Activated T-helper 1 cell treated with anti-CD3 and anti-CD28 coated beads, Interleukin-2, amount 50 U/mL, for 16 hours (primary cell): ENCODE measurements at places on chromosomes 2 and 18.

GRCh38 chr18:4106407-4107033, 348.6 kb downstream of the DLGAP1 start:
- peak; percentile 2 for DNase-seq

DNA sequence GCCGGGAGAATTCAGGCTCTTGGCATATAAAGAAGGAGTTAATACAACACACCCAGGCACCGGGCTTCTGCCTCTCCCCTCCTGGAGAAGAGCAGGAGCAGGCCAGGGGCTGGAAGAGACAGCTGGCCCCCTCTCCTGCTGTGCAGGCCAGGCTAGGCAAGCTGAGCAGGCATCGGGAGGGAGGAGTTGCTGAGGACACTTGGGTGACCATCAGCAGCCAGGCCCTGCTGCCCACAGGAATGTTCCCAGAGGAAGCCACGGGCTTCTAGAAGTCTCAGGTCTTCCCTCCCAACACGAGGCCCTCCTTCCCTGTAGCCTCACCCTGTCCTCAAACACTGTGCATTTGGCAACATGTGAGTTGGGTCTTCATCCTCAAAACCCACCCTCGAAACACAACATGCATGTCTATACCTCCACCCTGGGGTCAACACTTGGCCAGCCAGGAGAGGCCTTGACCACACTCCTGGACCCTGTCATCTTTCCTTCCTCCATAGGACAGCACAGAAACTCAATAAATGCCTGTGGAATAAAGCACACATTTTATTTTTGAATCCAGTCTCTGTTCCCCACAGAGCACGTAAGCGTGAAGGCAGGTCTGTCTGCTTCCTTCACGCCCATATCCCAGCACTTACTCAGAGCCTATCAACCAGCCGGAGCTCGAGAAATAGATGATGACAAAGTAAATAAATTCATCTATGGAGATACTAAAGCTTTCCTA, 433.8 kb upstream of the ID2 start:
- no peak for DNase-seq

- DNase-seq, result no peak
These were observed 96.1 kb downstream of the RBMS1 start for GRCh38 chr2:160397530-160397865.

DNA sequence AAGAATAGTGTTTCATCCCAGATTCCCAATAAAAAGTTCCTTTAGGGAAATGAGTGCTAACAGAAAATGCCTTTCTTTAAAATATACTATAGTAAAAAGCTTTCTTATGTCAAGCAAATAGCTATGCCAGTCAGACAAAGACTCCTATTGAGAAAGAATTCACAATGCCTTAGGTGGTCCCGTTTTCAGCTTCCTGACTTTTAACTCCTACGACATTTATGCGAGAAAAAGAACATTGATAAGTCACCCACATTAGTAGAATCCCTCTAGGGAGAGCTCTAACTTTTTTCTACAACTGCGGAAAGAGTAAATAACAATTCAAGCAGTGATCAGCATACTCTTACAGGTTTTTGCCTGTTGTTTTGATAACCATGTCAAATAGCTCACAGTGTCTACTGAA, 750.8 kb upstream of the ACVR2A start:
- no peak for DNase-seq

GRCh38 chr18:51724790-51725721, 527.6 kb upstream of the MEX3C start:
- no peak for DNase-seq

DNA sequence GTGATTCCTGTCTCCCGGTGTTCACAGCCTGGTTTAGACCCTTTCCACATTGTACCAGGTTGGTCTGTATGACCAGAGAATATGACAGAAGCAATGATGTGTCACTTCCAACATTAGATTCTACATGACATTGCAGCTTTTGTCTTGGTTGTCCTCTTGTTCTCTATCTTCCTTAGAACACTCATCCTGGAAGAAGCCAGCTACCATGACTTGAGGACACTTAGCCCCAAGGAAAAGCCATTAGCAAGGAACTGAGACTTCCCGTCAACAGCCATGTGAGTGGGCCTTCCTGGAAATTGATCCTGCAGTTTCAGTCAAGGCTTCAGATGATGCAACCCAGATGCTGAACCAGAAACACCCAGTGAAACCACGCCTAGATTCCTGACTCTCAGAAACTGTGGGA, 143.3 kb downstream of the MREG start:
- DNase-seq, result no peak

GRCh38 chr2:174820361-174820760, 56.1 kb upstream of the CHRNA1 start:
- no peak for DNase-seq

- no peak for DNase-seq
These were observed 64.2 kb upstream of the LMAN1 start for GRCh38 chr18:59423259-59423658.

- no peak for DNase-seq
These were observed 62.1 kb upstream of the SMIM21 start for GRCh38 chr18:75489493-75490190.

GRCh38 chr18:32093523-32093922, 1.8 kb downstream of the RNF138 start:
- DNase-seq, result no peak

DNA sequence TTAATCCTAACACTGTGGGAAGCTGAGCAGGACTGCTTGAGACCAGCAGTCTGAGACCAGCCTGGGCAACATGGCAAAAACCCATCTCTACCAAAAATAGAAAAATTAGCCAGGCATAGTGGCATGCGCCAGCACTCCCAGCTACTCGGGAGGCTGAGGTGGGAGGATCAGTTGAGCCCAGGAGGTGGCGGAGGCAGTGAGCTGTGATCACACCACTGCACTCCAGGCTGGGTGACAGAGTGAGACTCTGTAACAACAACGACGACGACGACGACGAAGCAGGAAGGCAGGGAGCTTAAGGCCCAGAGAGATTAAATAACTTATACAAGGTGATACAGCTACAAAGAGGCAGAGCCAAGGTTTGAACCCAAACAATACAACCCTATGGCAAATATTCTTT, 37.3 kb downstream of the CFAP36 start:
- DNase-seq, result no peak

DNA sequence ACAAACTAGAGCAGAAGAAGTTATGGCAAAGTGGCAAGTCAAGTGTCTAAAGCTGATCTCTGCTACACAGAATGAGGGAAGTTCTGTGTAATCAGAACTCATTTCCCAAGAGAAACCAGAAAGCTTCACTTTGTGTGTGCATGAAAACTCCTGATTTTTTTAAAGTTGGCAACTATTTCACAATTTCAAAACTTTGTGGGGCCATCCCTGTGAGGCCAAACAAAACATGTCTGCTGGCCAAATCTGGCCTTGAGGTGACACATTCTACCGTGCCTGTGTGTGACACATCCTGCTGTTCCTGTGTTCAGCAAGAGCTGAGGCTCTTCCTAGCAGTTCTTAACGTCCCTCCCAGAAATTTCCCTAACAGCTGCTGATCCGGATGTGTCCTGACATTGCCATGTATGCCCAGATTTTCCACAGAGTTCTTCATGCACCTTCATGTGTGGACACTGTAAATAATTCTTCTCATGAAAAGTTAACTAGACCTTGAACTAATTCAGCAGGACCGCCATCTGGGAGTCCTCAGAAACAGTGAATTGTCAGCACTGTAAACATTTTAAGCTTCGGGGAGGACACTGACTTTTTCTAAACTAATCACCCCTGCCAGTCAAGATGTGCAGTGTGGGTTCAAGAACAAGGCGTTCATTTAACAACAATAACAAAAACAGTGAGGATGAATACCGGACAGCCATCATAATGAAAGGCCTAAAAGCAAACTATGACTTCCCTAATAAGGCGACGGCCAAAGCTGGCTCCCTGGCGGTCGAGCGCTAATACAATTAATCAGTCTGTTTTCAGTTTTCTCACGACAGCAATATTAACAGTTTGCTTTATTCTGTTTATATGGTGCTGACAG, 99.0 kb downstream of the PLEKHM3 start:
- no peak for DNase-seq

DNA sequence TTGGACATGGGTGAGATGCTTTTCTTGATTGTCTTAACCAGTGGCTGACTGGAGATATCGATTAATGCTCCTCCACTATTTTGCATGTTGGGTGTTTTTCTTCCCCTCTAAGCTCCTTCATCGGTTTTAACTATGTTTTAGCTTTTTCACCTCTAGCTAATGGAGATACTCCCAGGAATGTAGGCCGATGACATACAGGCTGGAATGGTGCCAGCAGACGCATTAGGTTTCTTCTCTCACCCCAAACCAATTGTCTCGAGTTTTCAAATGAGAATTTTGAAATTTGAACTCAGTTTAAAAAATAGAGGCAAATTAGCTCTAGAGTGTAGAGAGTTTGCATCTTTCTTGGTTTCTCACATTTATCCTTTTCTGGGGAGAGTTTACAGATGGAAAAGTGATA, 247.6 kb downstream of the RPRM start:
- DNase-seq, result no peak

DNA sequence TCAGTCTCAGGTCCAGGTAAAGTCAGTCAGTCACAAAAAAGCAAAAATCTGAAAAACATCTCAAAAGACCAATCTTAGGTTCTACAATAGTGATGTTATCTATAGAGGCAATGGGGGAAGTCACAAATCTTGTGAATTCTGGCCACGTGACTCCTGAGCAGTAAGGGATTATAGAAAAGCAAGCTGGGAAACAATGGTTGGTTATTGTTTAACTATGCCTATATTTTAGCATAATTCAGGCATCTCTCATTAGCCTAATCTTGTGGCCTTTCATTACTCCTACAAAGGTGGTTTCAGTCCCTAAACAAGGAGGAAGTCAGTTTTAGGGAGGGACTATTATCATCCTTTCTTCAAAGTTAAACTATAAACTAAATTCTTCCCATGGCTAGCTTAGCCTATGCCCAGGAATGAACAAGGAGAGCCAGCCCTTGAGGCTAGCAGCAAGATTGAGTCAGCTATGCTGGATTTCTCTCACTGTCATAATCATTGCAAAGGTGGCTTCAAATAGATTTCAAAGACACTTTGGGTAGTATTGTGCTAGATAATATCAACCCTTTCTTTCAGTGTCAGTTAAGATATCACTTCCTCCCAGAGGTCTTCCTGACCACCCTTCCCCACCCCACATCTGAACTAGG, 56.4 kb upstream of the ITGA6 start:
- DNase-seq, result no peak

DNA sequence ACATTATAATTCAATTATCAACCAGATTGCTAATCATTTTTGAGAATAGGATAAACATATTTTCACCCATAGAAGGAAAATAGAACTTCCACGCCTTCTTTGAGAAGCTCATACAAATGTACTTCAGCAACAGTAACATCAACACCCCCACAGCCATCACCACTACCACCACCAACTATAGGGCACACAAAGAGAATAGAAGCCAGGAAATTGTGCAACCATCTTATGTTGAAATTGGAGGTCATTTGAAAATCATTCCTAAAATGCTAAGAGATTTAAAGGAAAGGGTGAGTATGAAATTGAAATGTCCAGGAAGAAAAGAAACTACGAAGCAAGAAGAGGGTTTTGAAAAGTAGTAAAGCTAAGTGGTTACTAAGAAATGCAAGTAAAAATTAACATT, 563.4 kb downstream of the ZNF804A start:
- no peak for DNase-seq

DNA sequence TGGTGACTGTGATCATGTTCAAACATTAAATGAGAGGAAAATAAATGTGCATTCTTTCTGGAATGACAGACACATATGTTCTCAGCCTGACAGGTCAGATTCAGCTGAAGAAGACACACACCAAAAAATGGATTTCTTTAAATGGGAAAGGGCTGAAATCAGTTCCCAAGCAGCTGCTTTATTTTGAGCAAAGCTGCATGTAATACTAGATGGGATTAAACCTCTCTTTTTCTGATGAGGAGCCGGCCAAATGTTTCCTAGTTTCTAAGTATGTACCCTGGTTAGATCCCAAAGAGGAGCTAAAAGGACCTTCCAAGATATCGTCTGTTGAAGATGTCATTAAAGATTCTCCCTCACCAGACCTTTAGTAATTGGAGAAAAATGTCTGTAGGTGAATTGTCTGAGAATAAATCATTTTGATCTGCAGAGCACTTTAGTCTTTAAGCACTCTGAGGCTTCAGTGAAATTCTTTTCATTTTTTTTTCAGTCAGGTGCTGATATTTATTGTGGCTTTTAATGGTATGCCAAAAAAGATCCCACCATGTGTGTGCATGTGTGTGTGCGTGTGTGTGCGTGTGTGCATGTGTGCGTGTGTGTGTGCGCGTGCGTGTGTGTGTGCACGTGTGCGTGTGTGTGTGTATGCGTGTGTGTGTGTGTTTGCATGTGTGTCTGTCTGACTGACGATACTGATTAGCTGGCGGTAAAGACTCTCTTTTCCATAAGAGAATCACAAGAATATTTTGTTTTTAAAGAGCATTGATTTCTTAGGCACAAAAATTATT, 175.8 kb downstream of the IRS1 start:
- no peak for DNase-seq

DNA sequence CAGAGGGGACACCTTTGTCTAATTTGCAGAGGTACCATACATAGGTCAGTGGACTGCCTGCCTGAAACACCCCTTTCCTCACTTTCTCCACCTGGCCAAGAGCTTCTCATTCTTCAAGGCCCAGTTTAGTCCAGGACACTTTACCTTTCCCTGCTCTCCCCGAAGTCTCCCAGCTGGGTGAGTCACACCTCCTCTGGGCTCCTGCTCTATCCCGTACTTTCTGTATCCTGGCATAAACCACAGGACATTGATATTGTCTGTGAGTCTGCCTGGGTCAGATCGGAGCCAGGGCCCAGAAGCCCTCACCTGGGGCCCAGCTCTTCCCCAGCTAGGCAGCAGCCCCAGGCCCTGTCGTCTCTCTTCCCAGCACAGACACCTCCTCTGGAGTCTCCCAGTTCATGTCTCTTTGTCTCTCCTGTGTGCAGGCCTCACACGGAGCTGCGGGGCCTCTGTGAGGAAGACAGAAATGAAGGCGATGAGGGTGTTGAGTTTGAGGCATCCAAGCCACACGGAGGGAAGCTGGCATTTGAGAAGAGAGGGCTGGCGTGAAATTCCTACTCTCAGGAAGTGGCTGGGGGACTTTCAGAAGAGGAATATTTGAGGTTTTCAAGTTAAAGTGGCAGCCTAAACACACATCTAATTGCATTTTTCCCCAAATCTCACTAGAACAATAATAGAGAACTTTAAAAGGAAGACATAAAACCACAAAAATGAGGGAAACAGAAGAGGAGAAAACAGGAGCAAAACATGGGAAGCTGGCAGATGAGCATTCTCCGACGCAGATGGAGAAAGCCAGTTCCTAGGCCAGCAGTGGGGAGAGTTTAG, 79.6 kb upstream of the LAPTM4A start:
- DNase-seq, result no peak

DNA sequence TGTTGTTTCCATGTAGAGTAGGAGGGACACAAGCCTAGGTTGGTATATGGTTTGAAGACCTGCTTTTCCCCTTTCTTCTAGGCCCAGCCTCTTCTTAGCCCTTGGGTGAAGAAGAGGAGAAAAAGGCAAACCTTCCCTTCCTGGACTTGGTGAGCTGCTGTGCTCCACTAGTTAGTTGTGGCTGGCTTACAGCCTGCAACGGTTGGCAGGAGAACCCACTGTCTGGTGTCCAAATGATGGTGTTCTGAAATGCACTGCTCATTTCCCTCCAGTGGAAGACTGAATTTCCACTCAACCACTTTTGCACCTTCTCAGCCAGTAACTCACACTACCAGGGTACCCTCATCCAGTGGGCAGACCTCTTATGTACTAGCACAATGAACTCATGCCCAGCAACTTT, 824.1 kb downstream of the NRXN1 start:
- no peak for DNase-seq
